ENCODE measurements at places on chromosomes 1 and 21.

GRCh38 chr1:195960580-195960979 is 647.7 kb downstream of the KCNT2 start:
- DNase-seq: no peak

DNA sequence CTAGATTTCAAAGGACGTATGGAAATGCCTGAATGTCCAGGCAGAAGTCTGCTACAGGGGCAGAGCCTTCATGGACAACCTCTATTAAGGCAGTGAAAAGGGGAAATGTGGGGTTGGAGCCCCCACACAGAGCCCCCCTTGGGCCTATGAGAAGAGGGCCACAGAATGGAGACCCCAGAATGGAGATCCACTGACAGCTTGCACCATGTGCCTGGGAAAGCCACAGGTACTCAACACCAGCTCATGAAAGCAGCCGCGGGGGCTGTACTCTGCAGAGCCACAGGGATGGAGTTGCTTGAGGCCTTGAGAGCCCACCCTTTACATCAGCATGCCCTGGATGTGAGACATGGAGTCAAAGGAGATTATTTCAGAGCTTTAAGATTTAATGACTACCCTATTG is 108.7 kb downstream of the DMRTB1 start:
- DNase-seq: no peak

- no peak for DNase-seq
These were observed 197.7 kb downstream of the NRIP1 start for GRCh38 chr21:14866859-14867765.

GRCh38 chr1:66648901-66649595 is 103.2 kb upstream of the DYNLT5 start:
- DNase-seq: no peak

- DNase-seq: no peak
These were observed 59.6 kb downstream of the EDEM3 start for GRCh38 chr1:184695023-184695422.

GRCh38 chr21:33121715-33122475 is 52.0 kb downstream of the OLIG1 start:
- no peak for DNase-seq

- DNase-seq: no peak
These were observed 145.7 kb upstream of the TIAM1 start for GRCh38 chr21:31489726-31490125.

- no peak for DNase-seq
These were observed 22.2 kb downstream of the ETV3L start for GRCh38 chr1:157077394-157077793.

- no peak for DNase-seq
These were observed 29.7 kb downstream of the SERTAD4 start for GRCh38 chr1:210262167-210262896.

DNA sequence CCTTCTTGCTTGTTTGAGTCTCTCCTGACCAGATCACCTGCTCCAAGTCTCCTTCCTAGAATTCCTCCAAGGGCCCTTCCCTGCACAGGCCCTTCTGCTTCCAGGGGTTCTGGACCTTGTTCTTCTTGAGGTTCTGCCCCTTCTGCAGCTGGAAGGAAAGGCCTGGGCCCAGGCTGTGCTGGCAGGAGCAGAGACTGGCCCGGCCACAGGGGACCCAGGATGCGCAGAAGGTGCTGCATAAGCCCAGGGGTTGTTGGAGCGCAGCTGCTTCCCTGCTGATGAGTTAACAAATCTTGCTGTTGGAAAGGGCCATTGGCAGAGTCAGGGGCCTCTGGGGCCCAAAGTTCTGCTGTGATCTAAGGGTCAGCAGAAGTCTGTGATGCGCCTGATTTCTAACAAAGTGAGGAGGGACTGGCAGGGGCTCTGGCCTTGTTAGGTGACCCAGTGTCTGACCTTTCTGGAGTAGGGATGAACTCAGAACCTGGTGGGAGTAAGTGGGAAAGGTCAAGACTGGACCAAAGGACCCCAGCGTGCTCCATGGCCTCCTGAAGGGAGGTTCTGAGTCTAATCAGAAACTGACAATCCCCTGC is 509.8 kb downstream of the PTPRU start:
- no peak for DNase-seq

- DNase-seq: no peak
These were observed 777.9 kb downstream of the MRPL39 start for GRCh38 chr21:24829397-24829796.

DNA sequence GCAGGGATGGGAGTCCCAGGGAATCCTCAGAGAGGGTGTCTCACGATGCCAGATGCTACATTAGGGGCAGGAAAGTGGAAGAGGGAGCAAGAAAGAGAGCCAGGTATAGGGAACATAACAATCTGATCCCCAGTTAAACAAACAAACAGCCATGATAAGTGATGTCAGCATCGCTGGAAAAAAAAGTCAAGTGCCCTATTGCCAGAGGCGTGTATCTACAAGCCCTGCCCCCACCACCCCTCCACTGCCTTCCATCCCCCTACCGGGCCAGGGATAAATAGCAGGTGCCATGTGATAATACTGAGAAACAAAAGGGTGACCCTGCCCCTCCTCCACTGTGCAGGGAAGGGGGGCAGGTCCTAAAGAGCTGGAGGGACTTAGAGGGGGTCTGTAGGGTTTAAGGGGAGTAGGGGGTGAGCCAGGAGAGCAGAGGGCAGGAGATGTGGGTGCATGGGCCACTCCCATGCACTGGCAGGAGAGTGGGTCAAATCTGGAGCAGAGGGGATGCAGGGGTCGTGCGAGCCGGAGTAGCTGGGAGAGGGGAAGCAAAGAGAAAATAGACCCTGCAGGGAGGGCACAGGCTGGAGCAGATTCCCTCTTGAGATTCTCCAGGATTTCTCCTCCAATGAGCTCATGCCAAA is 3.4 kb downstream of the SLC26A9 start:
- peak; percentile 37 for DNase-seq

- peak; percentile 93 for DNase-seq
These were observed 12.5 kb upstream of the SARS1 start for GRCh38 chr1:109201123-109201703.

DNA sequence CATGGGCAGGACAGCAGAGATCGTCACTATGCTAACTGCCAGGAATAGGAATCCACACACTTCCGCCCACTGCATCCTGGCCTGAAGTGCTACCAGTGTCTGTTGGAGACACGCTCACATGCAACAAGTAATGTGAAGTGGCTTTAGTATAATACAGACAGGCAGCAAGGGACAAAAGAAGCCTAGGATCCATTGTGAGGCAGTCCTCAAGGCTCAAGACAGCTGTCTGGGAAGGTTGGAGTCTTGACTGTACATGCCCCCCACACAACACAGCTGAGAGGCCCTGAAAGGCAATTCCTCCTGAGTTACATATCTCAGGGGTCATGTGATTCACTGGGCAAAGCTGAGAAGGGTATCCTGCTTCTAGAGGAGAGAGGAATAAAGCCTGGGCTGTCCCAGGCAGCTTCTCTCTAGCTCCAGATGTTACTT is 39.9 kb upstream of the CD1D start:
- no peak for DNase-seq

GRCh38 chr1:31937300-31938183 is 626 bp downstream of the PTP4A2 start:
- DNase-seq: peak; percentile 80

GRCh38 chr1:50308878-50309277 is 114.4 kb downstream of the DMRTA2 start:
- peak; percentile 36 for DNase-seq

DNA sequence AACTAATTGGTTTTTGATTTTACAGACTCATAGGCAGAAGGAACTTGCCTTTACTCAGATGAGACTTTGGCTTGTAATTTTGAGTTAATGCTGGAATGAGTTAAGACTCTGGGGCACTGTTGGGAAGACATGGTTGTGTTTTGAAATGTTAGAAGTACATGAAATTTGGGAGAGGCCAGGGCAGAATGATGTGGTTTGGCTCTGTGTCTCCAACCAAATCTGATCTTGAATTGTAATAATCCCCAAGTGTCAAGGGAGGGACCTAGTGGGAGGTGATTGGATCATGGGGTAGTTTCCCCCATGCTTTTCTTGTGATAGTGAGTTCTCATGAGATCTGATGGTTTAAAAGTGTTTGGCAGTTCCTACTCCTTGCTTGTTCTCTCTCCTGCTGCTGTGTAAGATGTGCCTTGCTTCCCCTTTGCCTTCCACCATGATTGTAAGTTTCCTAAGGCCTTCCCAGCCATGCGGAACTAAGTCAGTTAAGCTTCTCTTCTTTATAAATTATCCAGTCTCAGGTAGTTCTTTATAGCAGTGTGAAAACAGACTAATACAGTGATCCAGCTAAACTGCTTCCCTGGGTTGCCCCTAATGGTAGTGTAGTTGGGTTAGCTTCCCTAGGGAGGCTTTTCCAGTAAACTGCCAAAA is 10.2 kb downstream of the CPT2 start:
- DNase-seq: no peak

GRCh38 chr21:29550205-29550604 is 251.5 kb downstream of the BACH1 start:
- no peak for DNase-seq

DNA sequence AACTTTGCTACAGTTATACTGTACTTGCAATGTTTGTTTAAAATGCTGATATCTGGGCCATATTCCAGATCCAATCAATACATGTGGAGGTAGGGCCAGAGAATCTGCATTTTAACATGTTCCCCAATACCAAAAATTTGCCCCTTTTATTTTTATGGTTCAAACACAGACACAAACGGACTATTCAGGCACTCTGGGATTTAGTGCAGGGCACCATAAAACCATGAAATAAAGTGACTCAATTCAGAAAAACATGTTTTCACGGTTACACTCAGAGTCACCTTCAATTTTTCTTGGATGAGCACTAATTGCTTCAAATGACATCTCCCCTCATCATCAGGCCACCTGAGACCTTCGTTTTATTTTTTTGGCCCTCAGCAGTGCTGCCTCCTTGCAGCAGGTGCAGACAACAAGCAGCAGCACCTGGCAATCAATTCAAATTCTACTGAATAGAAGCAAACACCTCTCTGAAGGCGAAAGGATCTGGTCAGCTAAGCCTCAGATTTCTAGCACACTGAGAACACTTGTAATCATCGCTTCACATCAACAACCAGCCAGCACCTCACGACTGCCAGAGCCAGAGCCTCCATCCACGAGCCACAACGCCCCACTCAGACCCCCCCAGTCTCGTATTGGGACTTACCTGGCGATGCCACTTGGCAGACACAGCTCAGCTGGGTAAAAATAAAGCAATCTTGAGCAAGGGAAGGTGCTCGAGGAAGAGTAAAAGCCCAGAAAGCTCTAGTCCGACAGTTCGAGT is 1.1 kb downstream of the ERO1B start:
- peak; percentile 40 for DNase-seq

DNA sequence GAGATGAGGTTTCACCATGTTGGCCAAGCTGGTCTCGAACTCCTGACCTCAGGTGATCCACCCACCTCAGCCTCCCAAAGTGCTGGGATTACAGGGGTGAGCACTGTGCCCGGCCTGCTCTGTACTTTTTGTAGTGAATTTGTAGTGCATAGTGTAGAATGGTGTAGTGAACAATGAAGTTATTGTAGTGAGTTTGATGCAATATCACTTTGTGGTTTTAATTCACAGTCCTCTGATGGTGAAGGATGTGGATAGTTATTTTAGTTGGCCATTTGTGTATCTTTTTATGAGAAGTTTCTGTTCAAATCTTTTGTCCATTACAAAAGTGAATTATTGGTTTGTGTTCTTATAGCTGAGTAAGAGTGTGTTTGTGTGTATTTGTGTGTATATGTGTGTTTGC is 57.6 kb downstream of the PDE4B start:
- DNase-seq: no peak

DNA sequence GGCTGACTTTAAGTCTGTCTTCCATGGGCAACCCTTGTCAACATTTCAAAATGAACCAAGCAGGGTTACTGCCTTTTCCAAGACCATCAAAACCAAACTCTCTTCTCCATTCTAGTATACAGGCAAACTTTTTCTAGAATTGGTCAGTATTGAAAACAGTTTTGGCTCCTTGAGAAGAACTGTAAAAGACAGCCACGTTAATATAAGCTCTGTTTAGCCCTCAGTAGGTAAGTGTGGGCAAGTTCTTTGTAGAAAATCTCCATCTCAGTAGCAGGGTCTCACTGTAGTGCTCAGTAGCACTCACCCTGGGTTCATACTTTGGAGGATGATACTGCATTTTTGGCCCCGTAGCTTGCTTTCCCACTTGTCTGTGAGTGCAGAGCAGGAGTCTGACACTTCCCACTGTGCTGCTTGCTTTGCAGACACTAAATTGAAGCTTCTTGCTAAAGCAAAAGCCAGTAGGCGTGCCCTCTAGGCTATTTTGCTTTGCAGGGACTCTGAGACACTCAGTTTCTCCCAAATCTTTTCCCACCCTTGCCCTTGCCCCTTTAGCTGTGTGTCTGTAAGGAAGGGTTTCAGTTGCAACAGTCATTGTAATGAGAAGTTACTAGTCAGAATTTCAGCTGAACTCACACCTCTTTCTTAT is 34.3 kb upstream of the CACYBP start:
- DNase-seq: peak; percentile 20

DNA sequence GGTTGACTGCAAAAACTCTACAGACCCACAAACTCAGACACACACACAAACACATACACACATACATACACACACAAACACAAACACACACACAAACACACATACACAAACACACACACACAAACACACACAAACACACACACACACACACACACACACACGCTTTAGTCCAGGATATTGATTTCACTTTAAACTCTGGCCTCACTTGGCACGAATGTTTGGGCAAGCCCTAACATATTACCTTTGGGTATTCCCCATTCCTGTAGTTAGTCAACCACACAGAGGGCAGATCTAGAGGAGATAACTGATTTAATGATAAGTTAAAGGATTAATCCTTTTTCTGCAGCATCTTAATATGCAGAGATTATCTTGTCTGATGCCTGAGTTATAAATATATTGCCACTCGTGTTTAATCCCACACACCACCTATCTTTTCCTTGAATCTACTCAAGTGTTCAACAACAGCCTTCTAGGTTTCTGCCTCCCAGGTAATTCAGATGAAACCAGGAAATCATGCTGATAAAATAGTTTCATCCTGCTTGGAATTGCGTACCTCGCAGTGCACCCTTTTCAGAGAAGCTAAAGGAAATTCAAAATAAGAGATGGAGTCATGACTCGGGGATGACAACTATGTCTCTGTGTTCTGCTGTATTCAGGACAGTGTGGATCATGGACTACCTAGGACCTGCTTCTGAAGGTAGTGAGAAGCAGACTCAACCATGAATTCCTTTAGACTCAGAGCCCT is 14.5 kb upstream of the RUNX1 start:
- no peak for DNase-seq

DNA sequence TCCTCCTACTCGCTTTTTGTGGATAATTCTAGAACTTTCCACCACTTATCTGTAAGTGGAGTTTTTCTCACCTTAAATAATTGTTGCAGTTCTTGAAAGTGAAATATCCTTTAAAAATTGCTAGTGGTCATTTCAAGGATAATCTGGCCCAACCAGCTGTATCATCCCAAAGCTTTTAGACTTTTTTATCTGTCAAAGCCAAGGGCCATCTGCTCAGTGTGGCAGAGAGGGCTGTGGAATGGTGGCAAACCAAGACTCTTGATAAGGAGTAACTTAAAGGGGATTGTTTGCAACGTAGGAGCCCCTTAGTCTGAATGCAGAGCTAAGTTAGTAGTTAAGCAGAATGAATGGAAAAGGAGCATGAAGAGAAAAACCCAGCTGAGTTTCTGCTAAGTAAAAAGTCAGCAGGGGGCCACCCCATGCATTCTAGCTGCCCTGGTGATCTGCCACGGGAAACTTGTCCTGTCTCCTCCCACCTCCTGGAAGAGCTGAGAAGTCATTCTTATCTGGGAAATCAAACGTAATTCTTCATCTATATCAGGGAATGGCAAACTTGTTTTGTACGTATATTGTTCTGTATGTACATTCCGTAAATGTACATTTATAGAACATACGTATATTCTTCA is 169.3 kb downstream of the PRDM2 start:
- DNase-seq: no peak
